Central memory CD8-positive, alpha-beta T cell (primary cell): ENCODE measurements at places on chromosomes 3 and 15.
A peak's percentile ranks its signal among the peaks of the same experiment; 100 is the strongest.

GRCh38 chr3:56800832-56801661, 702 bp downstream of the ARHGEF3 start:
- H3K4me3 ChIP-seq: peak overlapping the region; percentile 95
- peaks cover 60% of the 10 kb centered on the region for H3K4me1 ChIP-seq
- peak overlapping the region; percentile 96 for H3K27ac ChIP-seq
- peaks cover 19% of the 10 kb centered on the region for H3K36me3 ChIP-seq
- no peak for DNase-seq

GRCh38 chr3:25781758-25782594, 1.3 kb downstream of the NGLY1 start:
- H3K27ac ChIP-seq: peak overlapping the region; percentile 71
- no peak for DNase-seq
- peak overlapping the region; percentile 83 for H3K4me3 ChIP-seq
- peaks cover 40% of the 10 kb centered on the region for H3K4me1 ChIP-seq
- peaks cover 22% of the 10 kb centered on the region for H3K36me3 ChIP-seq

GRCh38 chr3:62293051-62293780, 80.1 kb downstream of the FEZF2 start:
- no peak overlapping the region for H3K27ac ChIP-seq
- no peaks in the 10 kb centered on the region for H3K27me3 ChIP-seq
- no peak overlapping the region for H3K4me3 ChIP-seq
- no peaks in the 10 kb centered on the region for H3K4me1 ChIP-seq

- DNase-seq: no peak
- H3K27me3 ChIP-seq: no peaks in the 10 kb centered on the region
- peaks cover 6% of the 10 kb centered on the region for H3K36me3 ChIP-seq
- no peak overlapping the region for H3K4me3 ChIP-seq
- H3K4me1 ChIP-seq: no peaks in the 10 kb centered on the region
Measured at GRCh38 chr3:183151821-183152351, 10.6 kb downstream of the LAMP3 start.

DNA sequence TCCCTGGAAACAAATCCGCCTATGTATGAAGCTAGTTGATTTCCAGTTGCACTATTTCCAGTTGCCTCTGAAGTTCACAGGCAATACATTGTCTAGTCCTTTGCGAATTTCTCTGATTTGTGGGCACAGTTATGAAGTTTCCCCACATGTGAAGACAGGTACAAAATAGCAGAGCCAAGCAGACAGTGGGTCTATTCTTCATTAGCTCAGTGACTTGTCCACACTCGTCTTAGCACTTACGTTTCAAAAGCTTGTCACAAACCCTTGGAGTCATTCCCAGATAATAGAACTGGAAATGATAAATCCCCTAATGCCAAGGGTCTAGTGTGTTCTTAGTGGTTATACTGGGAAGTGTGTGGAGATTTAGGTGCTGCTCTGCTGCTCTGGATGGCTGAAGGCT, 14.5 kb downstream of the SRPRB start:
- no peak for DNase-seq
- H3K27ac ChIP-seq: no peak overlapping the region
- H3K36me3 ChIP-seq: peaks cover 46% of the 10 kb centered on the region
- H3K27me3 ChIP-seq: no peaks in the 10 kb centered on the region

- H3K4me3 ChIP-seq: no peak overlapping the region
- H3K27me3 ChIP-seq: no peaks in the 10 kb centered on the region
- H3K27ac ChIP-seq: no peak overlapping the region
- peaks cover 6% of the 10 kb centered on the region for H3K4me1 ChIP-seq
- H3K36me3 ChIP-seq: peaks cover 2% of the 10 kb centered on the region
Measured at GRCh38 chr3:158279609-158280008, 169.7 kb downstream of the RSRC1 start.

DNA sequence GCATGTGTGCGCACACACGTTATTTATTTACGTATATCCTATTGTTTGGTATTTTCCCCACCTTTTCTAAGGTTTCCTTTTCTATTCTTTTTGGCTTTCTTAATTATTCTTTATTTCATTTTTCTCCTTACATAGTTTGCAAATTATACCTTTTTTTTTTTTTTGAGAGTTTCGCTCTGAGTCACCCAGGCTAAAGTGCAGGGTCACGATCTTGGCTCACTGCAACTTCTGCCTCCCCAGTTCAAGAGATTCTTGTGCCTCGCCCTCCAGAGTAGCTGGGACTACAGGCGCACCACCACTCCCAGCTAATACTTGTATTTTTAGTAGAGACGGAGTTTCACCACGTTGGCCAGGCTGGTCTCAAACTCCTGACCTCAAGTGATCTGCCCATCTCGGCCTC, 20.0 kb upstream of the CILP start:
- H3K27me3 ChIP-seq: no peaks in the 10 kb centered on the region
- no peak overlapping the region for H3K27ac ChIP-seq
- no peak overlapping the region for H3K4me3 ChIP-seq
- no peaks in the 10 kb centered on the region for H3K4me1 ChIP-seq
- DNase-seq: no peak
